ENCODE measurements at places on chromosomes 6 and 20.

GRCh38 chr6:44064948-44065272 is 62.3 kb downstream of the MRPL14 start:
- DNase-seq, result no peak

- DNase-seq, result no peak
Observed at GRCh38 chr20:11030351-11030750, 356.6 kb upstream of the JAG1 start.

- no peak for DNase-seq
Observed at GRCh38 chr20:16474363-16474762, 98.9 kb downstream of the KIF16B start.

DNA sequence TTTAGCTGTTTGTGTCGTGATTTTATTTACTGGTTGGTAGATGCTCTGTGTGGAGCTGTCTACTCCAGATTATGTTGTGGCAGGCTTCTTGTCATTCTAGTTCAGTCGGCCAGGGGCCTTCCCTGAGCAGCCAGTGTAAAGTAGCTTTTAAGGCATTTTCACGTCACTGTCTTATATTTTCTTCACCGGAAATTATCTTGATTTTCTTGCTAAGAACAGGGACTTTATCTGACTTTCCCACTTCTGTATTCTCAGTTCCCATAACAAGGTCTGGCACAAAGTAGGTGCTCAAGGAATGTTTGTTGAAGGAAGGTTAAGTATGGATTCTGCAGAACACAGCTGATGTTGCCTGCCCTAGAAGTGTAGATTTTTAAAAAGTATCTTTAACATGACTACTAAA is 868 bp downstream of the LTV1 start:
- no peak for DNase-seq

DNA sequence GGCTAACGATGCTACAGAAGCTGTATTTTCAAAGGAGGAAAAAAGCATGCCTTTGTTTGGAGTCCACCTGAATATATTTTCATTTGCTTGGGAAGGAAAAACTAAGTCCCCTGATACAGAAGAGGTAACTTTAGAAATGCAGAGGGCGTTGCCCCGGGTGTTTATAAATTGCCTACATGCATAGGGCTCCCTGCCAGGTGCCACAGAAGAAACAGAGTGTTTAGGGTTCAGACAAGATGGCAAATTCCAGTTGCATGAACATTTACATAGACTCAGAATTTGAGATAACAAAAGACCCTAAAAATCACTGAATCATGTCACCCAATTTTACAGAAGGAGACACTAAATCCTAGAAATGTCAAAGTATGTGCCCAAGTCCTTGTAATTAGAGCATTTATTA is 19.9 kb downstream of the RIN2 start:
- no peak for DNase-seq
